Fibroblast of skin of scalp (primary cell): ENCODE measurements at places on chromosomes 4 and X.
A peak's percentile ranks its signal among the peaks of the same experiment; 100 is the strongest.

GRCh38 chr4:76882630-76883029, 15.3 kb downstream of the SOWAHB start:
- DNase-seq = no peak

GRCh38 chr4:8319731-8320385, 50.3 kb downstream of the HTRA3 start:
- DNase-seq = no peak

- peak; percentile 7 for DNase-seq
Measured at GRCh38 chr4:80594701-80595100, 259.2 kb downstream of the CFAP299 start.

GRCh38 chrX:119008110-119008744, 33.8 kb downstream of the LONRF3 start:
- peak; percentile 1 for DNase-seq

GRCh38 chrX:44483965-44484606, 58.6 kb downstream of the FUNDC1 start:
- no peak for DNase-seq

DNA sequence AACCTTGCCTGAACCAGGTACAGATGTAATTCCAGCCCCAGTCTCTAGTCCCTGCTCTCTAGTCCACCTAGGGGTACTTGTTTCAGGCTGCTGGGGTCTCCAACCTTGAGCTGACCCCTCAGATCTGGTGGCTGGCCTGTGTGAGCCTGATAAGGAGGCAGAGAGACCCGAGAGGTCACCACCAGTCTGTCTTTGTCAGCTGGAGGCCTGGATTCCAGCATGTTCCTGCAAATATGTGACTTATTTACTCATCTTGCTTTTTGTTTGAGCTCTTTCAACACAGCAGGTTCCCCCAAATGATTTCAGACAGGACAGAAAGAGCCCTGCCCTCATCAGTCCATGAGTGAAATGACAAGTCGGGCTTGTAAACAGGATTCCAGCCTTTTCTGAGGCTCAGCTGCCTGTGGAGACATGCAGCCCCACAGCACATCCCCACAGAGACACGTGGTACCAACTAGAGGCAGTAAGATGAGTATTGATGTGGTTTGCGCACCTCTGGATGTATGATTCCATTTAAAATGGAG, 37.5 kb upstream of the STK26 start:
- DNase-seq = no peak

GRCh38 chr4:176883681-176884418, 91.1 kb upstream of the VEGFC start:
- peak; percentile 90 for DNase-seq

DNA sequence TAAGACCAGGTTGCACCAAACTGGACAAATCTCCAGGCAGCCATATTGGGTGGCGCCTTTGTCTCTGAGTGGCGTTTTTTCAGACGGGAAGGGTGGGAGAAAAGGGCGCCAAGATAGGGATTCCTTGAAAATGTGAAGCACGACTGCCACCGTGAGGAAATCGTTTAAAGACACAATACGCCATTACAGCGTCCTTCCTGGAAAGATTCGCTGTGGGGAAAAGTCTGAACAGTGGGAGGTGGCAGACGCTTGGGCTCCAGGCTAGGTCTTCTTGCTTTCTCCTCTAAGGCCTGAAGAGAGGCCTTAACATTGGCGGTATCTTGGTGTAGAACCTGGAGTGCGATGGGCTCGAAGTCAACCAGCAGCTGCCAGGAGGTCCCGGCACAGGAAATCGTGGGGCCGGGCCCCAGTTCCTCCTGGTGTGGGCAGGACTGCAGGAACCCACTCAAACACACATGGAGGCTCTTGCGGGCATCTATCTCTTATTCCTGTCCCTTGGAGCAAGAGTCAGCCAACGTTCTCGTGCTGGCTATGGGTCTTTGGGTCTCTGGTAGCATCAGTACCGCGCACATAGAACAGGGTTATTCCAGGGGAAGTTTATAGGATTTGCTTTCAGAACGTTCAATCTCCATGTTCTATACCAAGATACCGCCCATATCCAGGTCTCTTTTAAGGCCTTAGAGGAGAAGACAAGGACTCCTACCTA, 208.8 kb downstream of the OR13H1 start:
- no peak for DNase-seq

DNA sequence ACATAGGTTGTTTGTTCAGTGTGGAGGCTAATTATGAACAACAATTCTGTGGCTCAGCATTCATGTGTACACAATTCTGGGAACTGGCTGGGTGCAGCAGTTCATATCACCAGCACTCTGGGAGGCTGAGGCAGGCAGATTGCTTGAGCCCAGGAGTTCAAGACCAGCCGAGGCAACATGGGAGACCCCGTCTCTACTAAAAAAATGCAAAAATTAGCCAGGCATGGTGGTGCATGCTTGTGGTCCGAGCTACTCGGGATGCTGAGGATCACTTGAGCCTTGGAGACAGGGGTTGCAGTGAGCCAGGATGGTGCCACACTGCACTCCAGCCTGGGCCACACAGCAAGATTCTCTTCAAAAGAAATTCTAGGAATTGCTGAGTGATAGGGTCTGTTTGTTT, 4.5 kb upstream of the PPP2R2C start:
- DNase-seq = no peak

DNA sequence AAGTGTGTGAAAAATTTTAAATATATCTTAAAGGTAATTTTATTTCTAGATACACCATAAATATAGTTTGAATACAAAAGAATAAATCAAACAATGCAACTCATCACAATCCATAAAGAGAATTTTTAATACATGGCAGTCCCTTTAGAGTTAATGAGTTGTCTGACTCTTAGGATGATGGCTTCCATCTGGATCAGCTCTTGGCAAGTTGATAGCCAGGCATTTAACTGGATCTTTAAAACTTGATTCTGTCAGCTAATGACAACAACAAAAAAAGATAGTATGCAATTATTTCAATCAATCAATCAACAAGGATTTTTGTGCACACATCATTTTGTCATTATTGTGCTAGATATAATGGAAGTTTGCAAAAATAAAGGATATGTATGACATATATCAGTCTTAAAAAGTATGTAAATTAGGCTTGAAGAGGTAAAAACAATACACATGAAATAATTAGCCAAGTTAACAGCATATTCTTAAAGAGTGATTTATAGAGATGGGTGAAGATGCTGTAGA, 174.9 kb upstream of the PCDH18 start:
- no peak for DNase-seq

DNA sequence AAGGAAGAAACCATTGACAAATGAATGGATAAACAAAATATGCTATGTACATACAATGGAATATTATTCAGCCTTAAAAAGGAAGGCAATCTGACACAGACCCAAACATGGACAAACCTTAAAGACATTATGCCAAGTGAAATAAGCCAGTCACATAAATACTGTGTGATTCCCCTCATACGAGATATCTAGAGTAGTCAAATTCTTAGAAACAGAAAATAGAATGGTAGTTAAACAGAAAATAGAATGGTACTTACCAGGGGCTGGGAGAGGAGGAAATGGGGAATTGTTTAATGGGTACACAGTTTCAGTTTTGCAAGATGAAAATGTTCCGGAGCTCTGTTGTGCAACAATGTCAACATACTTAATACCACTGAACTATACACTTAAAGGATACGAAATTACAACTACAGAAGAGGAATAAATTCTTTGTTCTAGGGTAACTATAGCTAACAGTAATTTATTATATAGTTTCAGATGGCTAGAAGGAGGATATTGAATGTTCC, 47.8 kb upstream of the DUSP21 start:
- DNase-seq = no peak

GRCh38 chrX:112774651-112775293, 65.9 kb downstream of the AMOT start:
- DNase-seq = no peak

DNA sequence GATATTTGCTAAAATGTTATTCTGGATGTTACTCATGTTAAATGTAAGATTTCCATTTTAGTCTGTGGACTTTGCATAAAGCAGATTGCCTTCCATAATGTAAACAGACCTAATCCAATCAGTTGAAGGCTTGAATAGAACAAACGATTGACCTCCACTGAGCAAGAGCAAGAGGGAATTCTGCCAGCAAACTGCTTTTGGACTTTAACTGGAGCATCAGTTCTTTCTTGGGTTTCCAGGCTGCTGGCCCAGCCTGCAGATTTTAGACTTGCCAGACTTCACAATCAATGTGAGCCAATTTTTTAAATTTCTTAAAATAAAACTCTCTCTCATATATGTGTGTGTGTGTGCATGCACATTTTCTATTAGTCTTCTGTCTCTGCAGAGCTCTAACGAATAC, 1248.8 kb downstream of the ADGRL3 start:
- no peak for DNase-seq

DNA sequence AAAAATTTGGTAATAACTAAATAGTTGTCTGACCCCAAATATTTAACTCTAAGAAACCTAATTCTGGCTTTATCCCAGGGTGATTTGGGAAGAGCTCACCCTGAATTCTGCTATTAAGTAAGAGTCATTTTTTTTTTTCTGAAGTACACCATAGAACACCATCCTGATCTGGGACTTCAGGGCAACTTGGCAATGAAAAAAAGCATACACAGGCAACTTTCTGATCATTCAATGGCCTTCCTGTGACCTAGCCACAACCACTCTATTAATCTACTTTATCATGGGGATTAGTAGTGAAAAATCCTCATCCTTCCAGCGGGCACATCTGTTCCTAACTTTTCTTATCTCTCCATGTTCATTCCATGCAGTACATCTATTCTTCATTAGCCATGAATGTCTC, 333.2 kb upstream of the MAD2L1 start:
- DNase-seq = peak; percentile 29

DNA sequence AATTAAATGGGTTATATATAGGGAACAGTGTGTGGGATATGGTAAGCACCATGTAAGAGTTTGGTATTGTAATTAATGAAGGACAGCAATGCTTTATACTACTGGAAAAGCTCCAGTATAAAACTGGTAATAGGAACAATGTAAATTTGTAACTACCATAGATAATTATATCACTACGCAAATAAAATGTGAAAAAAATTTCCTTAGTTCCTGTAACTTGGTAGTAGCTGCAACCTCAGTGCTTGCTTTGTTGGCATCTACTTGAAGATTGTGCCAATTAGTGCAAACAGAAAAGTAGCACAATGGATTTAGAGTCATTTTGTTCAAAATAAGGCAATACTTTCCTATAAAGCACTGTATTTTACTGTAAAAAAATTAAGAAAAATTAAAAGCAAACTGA, 34.4 kb upstream of the SH3RF1 start:
- DNase-seq = no peak

- DNase-seq = peak; percentile 64
Measured at GRCh38 chrX:397575-397974, 10.9 kb upstream of the PPP2R3B start.

DNA sequence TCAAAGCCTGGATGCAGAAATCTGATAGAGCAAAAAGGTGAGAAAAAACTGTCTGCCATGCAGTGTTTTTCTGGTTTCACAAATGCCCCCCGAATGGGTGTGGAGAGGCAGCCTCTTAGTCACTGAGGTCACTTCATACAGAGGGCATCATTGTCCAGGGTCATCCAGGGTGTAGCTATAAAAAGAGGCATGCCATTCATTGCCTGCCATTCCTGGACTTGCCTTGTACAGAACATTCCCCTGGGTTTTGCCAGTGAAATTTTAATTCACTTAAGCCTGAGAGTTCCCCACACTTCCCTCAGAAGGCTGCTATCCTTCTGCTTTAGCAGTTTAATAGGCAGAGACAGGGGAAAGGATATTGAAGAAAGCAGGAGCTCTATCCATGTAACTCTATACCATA, 230.3 kb downstream of the UNC5C start:
- DNase-seq = no peak

DNA sequence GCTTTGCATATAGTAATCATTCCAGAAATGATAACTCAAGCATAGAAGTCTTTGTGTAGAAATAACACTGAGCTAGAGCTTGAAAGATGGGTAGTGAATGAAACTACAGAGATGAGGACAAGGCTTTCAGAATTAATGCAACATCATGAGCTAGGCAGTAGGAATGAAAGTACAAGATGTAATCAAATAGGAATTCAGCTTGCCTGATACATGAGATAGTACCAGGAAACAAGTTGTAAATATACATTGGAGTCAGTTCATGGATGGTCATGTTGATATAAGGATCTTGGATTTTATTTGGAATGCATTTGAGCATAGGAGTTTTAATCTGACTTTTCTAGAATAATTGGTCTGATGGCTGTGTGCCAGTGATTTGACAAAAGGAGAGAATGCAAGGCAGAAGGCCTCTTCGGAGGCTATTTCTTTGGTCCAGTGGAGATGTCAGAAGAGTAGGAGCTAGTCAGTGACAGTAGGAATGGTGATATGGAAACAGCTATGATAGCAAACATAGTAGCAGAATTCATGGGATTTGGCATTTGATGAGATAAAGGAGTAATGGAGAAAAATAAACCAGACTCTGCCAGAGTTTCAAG, 206.4 kb upstream of the PACRGL start:
- DNase-seq = peak; percentile 72

GRCh38 chr4:2059046-2059725, at the start of gene NAT8L:
Gene NAT8L (plus strand): TSS chr4:2059327. CDS start chr4:2059512, 185 bp downstream.
- DNase-seq = no peak

- DNase-seq = peak; percentile 73
Measured at GRCh38 chr4:145482209-145483037, 770 bp downstream of the SMAD1 start.

DNA sequence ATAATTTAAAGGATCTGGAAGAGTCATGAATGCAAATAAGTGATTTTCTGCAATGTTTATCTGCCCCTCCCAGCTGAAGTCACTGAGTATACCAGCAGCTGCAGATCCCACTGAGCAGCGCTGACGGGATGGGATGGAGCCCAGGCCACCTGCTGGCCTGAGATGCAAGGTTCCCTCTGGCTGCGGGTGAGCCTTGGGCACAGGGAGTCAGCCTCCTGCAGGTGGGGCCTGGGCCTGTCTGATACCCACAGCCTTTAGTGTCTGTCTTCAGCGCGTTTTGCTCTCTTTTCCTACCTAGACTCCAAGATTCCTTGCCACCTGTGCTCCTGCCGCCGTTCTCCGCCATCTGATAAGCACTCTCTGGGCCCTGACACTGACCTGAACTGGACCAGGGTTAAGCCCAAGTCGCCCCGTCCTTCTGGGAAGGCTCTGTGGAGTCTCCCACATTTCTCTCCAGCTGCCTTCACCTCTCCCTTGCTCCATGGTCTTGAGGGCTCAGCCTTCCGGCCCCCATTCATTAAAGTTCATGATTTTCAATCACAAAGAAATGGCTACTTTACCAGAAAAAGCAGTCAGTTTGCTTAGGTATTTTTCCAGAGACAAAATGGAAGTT, 223.1 kb upstream of the FAT1 start:
- peak; percentile 41 for DNase-seq

- DNase-seq = peak; percentile 82
Measured at GRCh38 chrX:13110433-13111324, 66.3 kb upstream of the FAM9C start.
